ENCODE measurements at places on chromosomes 2 and 18.

- no peak for DNase-seq
Measured at GRCh38 chr2:138521821-138522220, 20.3 kb downstream of the SPOPL start.

DNA sequence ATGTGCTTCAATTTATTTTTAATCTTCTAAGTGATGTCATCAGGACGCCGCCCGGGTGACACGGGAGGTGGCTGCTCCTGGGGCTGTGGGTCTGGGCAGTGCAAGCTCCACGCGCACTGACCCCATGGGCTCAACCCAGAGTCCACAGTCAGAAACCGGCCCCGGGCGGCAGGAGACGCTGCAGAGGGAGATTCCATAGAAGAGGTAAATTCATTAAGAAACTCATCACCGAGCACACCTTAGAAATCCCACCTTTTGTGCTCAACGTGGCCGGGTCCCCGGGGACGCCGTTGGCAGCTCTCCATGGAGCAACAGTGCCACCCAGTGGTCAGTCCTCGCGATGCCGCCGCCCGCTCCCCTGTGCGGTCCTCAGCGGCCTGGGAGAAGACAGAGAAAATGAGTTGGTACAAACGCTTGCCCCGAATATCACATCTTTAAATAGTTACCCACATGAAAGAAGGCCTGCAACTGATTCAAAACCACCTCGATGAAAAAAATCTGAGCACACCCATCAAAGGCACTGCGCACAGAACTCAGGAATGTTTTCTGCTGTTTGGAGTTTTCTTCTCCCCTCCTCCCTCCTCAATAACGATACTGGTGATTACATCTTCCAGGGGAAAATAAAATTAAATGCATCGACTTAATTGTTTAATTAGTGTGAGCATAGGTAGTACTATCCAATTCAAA lies 92.6 kb downstream of the CMPK2 start:
- DNase-seq: peak; percentile 65

GRCh38 chr2:66576561-66577320 lies 141.8 kb downstream of the MEIS1 start:
- no peak for DNase-seq

GRCh38 chr18:78549971-78550370 lies 429.6 kb upstream of the SALL3 start:
- no peak for DNase-seq

DNA sequence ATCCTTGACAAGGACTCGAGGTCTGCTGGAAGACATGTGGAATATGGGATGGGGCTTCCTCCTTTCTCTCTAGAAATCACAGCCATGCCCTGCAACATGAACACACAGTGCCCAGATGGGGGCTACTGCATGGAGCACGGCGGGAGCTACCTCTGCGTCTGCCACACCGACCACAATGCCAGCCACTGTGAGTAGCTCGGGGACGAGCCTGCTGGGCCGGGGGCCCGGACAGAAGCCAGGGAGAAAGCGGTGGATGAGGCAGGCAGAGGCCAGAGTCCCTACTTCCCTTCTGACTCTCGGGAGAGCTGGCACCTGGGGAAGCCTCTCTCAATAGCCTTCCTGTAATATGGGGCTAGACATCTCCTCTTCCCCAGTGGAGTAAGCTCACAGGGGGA lies 50.5 kb downstream of the SNED1 start:
- DNase-seq: no peak

GRCh38 chr2:51401546-51401945 lies 369.6 kb upstream of the NRXN1 start:
- DNase-seq: no peak

GRCh38 chr2:23602116-23602515 lies 217.1 kb downstream of the KLHL29 start:
- no peak for DNase-seq

GRCh38 chr2:200655918-200656580 lies 70.2 kb downstream of the AOX1 start:
- no peak for DNase-seq

DNA sequence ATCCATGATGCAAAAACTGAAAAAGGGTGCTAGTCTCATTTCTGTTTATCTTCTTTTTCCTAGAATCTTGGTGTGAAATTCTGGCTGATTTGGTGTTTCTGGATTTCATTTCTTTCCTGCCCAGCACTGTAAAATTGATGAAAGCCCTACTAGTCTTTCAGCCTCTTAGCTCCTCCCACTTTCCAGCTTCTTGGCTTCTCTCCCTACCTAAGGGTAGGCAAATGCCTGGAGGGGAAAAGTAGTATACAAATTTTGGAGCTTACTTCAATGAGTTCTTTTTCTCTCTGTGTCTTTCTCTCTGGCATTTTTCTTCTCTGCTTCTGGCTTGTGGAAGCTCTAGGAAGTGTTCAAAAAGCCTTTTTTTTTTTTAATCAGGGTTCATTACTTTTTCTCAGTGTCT lies 160.5 kb downstream of the XIRP2 start:
- DNase-seq: no peak

DNA sequence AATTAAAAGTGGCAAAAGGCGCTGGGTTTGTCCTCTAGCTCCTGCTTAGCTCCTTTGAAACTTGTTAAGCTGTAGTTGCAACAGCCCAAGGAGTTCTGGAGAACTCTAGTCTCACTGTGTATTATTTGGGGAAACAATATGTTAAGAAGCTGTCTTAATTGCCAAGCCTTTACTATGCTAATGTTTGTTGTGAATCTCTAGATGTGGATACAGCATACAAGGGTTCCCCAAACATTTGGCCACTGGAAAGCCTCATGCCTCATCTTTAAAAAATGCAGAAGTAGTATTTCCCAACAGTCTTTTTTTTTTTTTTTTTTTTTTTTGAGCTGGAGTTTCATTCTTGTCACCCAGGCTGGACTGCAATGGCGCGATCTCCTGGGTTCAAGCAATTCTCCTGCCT lies 236.7 kb downstream of the PRKCE start:
- DNase-seq: no peak

GRCh38 chr2:46498681-46499080 lies 19.3 kb downstream of the TMEM247 start:
- DNase-seq: no peak

GRCh38 chr2:228917220-228917619 lies 353.9 kb downstream of the PID1 start:
- DNase-seq: no peak

DNA sequence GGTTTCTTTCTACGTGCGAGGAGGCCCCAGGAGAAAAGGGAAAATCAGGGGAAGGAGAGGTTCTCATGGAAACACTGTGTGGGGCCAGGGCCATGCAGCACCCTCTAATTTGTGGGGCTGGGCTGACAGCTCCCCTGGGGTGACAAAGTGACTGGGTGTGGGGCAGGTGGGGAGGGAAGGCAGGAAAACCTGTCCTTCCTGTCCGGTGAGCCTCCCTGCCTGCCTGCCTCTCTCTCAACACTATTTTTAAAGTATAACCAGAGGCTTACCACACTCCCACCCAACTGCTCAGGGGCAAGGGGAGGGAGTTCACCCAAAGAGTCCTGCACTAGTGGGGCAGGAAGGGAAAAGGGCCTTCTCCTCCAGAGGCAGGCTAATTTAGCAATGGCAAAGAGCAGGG lies 10.5 kb upstream of the EPAS1 start:
- no peak for DNase-seq

DNA sequence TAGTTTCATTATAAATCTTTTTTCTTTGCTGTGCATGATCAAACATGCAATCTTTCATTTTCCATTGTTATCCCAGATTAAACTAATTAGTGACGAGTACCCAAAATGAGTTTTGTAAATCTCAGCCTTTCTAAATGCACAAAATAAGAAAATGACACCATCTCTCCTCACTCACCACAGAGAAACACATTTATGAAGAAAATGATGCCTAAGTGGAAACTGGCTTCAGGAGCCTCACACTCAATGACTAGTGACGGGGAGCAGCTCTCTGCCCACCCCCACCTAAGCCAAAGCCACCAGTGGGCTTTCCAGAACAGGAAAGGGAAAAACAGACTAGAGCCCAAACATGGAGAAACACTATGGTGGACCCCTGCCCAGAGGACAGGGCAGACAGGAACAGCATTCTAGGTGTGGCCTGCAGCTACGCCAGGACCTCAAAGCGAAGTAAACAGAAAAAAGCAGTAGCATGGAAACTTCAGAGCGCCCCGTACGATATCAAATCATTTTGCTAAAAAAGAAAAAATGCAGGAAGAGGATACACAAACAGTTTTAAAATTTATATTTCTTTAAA lies 113.5 kb downstream of the RBMS1 start:
- DNase-seq: no peak

DNA sequence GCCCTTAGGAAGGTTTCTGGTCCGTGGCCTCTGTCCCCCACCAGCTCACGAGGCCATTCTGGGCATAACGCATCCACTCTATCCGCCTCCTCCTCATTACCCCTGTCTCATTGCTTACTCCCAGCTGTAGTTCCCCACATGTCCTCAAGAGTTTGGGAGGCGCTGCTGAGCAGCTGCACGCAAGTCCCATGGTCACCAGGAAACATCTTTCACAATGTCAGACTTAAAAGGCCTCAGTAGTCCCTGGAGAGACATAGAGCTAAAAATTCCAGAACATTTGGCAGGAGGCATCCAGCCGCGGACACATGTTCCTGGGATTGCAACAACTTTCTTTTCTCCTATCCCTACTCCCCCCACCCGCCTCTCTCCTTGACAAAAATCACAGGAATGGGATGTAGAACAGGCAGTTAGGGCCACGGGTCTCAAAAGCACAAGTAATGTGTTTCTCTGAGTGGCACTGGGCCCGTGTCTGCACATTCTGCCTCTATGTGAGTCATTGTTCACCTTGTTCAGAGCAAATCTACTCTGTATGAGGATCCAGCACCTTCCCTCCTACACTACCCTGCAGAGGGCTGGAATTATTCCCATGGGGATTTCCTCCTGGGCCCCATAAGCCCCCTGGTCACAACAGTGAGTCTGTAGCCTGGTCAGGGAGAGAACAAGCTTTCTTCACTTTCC lies 8.1 kb downstream of the LBH start:
- DNase-seq: peak; percentile 52

DNA sequence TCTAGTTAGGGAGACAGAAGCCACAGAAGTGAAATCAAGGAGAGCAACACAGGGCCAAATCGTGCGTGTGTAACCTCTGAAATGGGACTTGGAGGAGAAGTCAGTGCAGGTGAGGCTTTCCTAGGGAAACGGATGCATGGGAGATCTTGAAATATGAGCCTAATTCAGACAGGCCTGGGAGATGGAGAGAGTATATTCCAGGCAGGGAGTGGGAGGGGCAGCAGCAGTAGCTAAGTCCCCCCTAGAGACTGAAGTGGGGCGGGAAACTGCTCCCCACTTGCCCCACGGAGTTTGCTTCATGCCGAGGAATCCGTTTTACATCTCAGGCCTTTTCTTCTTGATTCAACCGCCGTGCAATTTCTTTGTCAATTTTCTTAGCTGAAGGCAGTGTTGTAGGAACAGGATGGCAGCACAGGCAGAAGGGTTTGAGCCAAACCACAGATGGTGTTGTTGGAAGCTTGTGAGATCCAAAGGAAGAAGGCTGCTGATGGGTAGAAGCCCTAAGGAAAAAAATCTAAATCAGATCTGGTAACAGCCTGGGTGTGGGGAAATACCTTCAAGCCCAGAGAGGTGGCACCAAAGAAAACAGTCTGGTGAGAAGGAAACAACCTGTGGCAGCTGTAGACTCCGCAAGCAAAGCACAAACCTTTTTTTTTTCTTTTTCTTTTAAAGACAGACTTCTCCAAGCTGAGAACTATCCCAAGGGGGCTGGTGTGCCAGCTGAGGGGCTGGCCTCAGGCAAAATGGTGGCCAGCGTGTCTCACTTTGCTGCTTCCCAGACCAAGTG lies 40.2 kb downstream of the EPAS1 start:
- no peak for DNase-seq

GRCh38 chr2:195711478-195711877 lies 54.5 kb downstream of the SLC39A10 start:
- DNase-seq: no peak

DNA sequence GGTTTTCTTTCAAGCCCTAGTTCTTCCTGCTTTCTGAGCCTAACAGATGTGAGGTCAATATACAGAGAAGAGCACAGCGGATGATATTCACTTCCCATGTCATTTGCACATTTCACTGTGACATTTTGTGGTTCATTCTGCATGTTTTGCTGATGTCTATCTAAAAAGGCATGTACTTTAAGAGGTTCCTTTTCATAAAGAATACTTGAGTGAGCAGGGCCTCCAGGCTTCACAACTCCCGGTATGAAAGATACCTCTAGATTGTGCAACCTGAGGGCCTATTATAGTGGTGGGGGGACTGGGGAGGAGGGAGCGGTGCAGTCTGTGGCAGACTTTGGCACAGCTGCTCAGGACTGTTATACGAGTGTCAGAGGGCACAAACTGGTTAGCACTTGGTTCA lies 54.6 kb downstream of the CPO start:
- DNase-seq: no peak

GRCh38 chr2:126885751-126886210 lies 12.9 kb upstream of the TEX51 start:
- DNase-seq: no peak

DNA sequence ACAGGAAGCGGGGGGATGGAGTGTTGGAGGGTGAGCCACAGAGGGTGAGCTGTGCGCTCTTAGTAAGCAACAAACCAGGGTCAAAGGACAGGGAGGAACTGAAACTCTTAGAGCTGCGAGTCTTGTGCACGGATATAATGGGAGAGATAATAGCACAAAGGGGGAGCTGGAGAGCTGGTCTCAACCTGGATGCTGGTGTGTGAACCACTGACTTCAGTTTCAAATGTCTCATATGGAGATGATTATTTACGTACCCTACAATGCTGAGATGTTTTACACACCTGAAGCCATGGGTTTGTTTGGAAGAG lies 35.9 kb downstream of the PTGR3 start:
- DNase-seq: no peak

DNA sequence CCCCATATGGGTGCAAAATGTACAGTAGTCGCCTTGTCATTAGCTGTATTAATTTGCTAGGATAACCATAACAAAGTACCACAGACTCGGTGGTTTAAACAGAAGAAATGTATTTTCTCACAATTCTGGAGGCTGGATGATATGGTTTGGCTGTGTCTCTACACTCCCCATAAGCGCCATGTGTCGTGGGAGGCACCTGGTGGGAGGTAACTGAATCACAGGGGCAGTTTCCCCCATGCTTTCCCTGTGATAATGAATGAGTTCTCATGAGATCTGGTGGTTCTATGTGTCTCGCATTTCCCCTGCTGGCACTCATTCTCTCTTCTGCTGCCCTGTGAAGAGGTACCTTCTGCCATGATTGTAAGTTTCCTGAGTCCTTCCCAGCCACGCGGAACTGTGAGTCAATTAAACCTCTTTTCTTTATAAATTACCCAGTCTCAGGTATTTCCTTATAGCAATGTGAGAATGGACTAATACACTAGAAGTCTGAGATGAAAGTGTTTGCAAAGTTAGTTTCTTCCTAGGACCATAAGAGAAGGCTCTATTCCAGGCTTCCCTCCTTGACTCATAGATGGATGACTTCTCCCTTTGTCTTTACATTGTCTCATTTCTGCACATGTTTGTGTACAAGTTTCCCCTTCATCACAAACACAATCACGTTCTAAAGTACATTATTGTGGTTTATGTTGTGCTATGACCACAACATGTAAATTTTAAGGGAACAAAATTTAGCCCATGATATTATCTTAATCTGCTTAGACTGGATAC lies 1442.6 kb downstream of the SUCLG1 start:
- DNase-seq: no peak

DNA sequence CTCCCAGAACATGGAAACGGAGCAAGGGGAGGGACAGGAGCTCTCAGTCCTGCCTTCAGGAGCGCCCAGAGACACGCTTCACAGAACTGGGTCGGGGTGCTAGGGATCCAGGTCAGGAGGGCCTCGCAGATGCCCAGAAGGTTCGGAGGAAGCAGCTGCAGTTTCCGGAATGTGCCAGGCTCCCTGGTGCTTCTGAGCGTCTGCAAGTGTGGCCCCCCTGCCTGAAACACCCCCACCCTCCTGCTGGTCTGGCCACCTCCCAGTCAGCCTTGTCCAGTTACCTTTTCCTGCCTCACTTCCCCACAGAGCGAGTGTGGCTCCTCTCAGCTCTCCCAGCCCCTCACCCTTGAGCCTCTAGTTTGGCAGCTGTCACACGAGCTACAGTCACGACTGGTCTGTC lies 88.3 kb upstream of the TAF1B start:
- no peak for DNase-seq
